Mesenchymal stem cell (in vitro differentiated cells and primary cell): ENCODE measurements at places on chromosomes 4 and X.

DNA sequence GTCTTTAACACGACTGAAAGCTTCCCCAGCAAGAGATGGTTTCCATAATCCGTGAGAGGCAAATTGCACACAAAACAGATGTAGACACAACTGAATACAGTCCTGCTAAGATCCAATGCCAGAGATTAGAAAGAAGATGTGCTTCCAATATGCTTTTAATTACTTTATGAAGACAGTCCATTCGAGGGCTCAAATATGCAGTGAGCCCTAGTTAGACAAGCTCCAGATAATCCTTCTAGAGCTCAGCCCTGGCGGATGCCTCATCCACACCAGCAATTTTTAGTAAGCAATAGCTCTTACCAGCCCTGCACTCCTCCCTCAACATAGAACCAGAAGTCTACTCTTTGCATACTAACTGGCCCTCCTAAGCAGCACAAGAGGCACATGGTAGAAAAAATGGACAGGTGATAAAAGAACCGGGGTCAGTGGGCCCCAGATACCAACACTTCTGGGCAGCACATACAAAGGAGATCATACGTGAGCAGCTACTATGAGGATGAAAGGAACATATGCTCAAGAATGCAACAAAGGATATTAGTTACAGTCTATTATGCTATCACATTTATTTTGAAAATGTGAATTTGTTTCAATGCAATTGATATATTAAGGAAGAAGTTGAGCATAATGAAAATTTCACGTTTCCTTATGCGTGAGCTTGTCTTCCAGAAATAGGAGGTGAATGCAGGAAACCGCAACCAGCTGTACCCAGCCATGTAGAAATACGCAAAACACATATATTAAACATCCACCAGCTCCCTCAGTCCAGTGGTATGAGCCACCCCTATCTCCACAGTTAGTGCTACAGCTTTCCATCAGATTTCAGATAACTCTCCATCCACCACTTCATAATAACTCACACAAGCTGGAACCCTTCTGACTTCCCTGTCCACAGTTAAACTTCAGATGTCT, 34.3 kb downstream of the GPC4 start:
- no peak for DNase-seq

GRCh38 chr4:119136546-119136945, 914 bp downstream of the MYOZ2 start:
- DNase-seq, result peak; percentile 13

- no peak for DNase-seq
Observed at GRCh38 chrX:145990051-145990450, 172.4 kb downstream of the SLITRK2 start.

GRCh38 chr4:188660796-188661195, 521.6 kb downstream of the TRIML1 start:
- DNase-seq, result no peak

DNA sequence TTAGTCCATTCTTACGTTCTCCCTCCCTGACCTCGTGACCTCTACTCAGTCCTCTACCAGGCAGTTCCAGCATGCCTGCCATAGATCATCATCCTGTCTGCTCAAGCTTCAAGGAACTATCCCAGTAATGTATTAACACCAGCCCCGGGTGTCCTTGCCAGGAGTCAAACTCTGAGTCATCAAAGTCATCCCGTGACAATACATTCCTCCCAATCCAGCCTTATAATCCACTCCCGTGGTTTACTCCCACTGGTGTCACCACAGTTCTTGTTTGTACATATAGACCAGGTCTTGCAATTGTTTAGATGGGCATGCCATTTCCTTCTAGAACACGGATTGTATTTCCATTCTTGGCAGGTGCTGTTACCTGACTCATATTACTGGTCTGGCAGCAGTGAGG, 68.7 kb upstream of the TAB3 start:
- DNase-seq, result peak; percentile 46

DNA sequence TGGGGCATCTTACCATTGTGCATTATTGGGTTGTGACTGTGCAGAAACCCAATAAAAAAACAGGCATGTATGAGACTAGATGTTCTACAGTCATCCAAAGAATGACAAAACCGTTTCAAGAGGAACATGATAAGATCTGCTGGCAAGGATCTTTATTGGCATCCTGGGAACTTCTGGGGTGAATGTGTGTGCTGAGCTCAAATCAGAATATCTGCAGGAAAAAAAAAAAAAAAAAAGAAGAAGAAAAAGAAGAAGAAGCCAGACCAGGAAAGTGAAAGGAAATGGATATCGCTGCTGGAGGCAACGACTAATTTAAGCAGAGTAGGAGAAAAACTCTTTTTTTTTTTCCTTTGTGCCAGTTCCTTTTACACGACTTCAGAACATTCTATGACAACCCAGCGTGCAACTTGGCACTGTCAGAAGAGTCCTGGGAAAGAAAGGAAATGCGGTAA, 484.2 kb upstream of the BOD1L1 start:
- no peak for DNase-seq

DNA sequence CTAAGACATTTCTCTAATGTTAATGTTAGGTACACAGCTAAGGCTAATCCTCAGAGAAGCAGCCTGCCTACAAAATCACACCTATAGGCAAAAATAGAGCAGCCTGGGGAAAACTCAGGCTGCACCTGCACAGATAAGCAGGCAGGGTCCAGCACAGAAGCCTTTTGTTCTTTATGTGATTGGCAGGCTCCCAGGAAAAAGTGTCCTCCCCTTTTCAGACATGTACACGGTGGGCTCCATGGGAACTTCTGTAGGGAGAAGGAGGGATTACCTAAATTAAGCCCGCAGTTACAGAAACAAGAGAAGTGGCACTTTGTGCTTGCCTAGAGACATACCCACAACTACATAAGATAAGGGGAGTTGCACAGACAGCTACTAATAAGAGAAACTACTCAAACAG, 4.0 kb upstream of the HSPA4L start:
- DNase-seq, result no peak

DNA sequence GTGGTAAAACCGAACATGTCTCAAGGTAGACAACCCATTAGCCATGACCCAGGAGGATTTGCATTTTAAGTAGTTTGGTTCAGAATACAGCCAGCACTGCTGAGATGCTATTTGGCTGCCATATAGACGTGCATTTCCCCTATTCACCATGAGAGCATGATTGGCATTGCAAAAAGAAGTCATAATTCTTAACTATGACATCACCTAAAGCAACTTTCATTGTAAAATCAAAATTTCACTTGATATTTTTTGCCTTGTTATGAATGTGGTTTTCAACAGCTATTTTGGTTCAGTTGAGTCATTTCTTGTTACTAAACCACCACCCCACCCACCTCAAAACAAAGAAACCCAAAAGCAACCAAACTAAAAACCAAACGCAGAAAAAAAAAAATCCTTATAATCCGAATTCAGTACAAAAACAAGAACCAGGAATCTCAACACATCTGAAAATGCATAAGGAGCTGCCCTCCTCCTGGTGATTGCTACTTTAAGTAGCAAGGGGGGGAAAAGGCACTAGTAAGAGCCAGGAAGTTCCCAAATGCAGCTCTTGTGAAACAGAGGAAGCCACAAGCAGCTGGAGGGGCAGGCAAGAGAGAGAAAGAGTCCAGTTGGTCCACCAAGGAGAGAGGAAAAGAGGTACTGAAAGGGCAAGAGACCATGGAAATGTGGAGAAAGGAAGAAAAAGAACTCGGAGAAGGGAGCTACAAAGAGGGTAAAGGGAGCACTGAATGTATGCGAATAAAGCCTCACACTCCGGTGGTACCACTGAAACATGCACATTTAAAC, 3.1 kb downstream of the SLITRK4 start:
- peak; percentile 57 for DNase-seq

GRCh38 chr4:138887741-138888140, 127.8 kb upstream of the NOCT start:
- DNase-seq, result no peak

GRCh38 chr4:134727696-134728095, 526.1 kb upstream of the PABPC4L start:
- no peak for DNase-seq

GRCh38 chrX:67574696-67575095, 30.9 kb downstream of the AR start:
- DNase-seq, result no peak

DNA sequence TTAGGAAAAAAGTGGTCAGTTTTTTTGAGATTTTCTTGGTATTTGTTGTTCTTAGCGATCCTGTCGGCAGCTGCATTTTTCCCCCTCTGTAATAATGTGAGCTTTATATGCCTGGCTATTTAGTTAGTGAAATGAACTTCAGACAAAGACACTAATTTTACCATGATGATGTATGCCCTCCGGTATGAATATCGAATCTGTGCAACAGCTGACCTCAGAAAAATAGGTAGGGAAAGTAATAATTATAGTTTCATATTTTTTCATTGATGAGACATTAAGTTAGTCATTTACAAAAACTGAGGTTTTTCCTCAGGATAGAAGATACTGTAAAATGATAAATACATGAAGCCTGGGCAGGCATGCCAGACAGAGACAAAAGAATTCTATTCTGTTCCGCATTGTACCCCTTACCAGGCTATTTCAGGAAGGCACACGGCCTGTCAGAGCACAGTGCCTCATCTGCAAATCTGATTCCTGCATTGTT, 155.8 kb downstream of the SHROOM3 start:
- DNase-seq, result no peak

DNA sequence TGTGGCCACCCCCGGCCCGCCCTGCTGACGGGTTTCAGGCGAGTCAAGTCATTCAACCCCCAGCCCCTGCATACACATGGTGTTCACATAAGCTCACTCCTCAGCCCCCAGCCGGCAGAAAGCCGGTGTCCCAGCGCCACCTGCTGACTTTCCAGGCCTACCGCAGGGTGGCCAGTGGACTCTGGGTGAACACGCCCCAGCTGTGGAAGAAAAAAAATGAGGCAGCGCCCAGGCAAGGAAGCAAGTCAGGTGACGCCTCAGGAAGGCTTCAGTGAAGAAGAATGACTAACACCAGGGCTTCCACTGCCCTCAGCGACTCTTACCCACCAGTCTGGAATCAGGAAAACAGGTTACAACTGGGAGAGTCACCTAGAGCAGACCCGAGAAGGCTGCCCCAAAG, 15.8 kb downstream of the BCAP31 start:
- DNase-seq, result peak; percentile 86

DNA sequence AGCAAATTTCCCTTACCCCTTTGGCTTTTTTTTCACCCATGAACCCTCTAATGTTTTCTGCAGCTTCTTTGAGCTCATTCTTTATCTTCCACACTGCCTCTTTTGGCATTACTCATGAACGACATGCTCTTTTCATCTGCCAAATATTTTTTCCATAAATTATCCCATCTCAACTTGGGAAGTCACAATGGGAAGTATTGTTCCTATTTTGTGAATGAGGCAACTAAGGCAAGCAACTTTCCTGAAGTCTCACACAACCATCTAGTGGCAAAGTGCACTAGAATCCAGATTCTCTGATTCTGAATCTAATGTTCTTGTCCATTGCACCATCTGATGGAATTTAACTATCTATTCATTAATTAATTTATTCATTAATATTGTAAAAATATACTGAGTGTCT, 625 bp downstream of the RTL9 start:
- DNase-seq, result no peak

GRCh38 chr4:110132816-110133719, 65.3 kb downstream of the ELOVL6 start:
- DNase-seq, result no peak

DNA sequence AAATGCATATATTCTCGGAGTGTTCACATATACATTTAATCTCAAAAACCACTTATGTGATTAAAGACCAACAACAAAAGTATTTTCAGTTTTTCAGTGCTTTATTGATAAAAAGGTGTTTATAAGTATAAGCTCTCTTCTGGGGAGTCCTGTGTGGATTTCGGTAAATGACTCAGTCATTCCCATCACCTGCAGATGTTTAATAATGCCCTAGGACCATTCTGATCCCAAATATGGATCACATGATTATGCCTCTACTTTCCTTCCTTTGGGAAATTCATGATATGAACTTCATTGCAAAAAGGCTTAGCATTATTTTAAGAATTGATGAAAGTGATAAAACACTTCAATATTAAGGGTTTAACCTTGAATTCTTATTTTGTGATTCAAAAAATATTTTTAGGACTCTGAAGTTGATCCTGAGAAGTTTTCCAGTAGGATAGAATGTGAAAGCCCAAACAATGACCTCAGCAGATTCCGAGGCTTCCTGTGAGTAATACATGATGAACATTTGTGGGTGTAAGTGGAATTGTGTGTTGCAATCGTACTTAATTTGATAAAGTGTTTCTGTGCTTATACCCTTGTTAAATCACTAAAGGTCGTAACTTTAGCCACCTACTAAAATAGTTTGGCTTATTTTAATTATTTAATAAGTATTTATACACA, 40.2 kb downstream of the ATP10D start:
- DNase-seq, result peak; percentile 94

DNA sequence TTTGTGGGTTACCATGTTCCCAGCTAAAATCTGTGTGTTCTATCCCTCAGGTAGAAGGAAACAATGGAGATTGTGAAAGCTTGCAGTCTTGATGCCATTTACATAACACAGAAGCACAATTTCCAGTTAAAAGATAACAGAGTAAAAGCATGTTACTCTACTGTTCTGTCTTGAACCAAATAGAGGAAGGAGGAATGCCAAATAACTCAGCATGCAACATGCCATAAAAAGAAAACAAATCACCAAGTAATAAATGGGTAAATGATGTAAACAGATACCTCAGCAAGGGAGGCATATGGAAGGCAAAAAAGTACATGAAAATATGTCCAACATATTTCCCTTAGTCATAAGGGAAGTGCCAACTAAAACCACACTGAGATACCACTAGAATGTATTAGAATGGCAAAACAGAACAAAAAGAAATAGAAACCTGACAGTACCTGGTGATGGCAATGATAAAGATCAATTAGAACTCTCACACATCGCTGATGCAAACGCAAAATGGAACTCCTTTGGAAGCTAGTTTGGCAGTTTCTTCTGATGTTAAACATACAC, 502.6 kb upstream of the HS3ST1 start:
- no peak for DNase-seq

DNA sequence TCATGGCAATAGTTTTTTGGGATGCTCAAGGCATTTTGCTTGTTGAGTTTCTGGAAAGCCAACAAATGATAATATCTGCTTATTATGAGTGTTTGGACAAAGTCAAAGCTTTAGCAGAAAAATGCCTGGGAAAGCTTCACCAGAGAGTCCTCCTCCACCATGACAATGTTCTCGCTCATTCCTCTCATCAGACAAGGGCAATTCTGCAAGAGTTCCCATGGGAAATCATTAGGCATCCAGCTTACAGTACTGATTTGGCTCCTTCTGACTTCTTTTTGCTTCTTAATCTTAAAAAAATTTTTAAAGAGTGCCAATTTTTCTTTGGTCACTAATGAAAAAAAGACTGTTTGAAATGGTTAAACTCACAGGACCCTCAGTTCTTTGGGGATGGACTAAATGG, 136.3 kb downstream of the UBE2K start:
- peak; percentile 31 for DNase-seq
